SW480 (cell line): ENCODE measurements at places on chromosomes 2 and 18.
A peak's percentile ranks its signal among the peaks of the same experiment; 100 is the strongest.

DNA sequence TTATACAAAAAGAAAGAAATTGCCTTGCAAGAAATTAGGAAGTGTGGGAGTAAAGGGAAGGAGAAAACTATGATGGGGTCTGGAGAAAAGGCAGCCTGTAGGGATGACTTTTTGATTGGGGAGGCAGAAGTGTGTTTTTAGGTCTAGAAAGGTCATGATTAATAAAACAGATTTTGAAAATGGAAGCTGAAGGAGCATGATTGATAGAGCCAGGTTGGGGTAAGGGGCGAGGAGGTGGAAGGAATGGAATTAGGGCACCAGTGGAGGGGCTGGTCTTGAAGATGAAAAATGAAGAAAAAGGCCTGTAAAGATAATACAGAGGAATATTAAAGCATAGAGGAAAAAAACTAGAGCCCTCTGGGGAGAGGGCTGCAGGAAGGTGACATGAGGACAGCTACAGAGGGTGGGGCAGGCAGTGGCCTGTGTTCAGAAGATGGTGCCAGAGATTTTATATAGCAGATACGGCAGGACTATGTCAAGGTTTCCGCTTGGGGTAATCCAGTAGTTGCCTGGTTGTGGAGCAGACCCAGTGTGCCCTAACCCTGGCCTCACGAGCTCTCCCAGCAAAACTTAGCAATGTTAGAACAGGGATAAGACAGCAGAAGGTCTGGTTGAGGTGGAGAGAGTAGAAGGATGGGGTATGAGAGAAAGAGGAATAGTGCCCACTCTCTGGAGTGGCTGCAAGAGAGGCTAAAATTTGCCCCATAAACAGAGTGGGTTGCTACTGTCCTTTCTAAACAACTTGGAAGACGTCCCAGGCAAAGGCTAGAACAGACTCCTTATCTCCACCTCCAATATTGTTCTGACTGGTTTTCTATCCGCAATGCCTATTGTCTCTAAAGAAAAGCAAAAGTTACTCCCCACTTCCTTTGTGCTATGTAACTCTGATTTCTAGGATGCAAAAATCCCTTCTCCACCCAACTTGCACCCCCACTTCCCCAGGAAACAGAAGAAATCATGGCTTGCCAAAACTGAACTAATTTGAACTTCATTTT is 287.3 kb downstream of the AGPS start:
- DNase-seq, result no peak

GRCh38 chr18:1658908-1659566 is 754.4 kb downstream of the ADCYAP1 start:
- DNase-seq, result no peak

- DNase-seq, result no peak
Measured at GRCh38 chr2:15937105-15937881, 3.1 kb upstream of the MYCN start.

DNA sequence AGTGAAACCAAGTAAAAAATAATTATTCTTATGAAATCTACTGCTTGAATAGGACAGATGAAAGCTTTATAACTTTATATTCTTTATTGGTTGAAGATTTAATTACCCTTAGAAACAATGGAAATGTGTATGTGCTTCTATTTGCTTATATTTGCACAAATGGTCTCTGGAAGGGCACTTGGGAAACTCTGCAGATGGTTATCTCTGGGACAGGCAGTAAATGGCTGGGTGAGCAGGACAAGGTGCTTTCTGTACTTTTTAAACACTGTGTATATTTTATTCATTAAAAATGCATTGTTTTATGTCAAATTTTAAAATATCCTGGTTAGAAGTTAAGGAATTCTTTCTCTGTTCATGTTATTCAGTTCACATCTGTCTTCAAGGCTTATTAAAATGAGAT is 131.1 kb downstream of the LRRTM4 start:
- DNase-seq, result no peak

DNA sequence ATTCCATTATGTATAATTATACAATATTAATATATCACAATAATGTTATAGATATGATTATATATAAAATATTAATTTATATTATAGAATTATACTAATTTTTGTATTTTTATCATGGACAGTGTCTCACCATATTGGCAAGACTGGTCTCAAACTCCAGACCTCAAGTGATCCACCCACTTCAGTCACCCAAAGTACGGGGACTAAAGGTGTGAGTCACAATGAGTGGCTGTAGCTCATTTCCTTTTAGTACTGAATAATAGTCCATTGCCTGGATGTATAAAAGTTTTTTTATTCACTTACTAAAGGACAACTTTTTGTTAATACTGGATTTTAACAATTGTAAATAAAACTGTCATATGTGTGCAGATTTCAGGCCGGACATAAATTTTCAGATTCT is 417.6 kb upstream of the LINC00305 start:
- no peak for DNase-seq

DNA sequence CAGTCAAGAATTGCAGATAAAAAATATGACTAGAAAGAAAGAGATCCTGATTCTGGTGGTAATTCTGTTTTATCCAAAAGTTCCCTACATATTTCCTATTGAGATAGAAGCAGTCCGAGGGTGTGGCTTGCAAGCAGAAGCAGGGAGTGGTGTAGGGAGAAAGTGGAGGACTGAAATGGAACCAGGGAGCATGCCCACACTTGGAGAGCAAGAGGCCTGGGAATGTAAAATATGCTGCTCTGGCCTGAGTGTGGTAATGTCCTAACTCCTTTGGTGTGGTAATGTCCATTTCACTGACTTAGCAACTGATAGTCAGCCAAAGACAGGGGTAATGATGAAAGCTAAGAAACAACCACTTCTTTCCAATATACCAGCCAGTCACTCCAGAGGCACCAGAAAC is 30.1 kb upstream of the FMNL2 start:
- no peak for DNase-seq

DNA sequence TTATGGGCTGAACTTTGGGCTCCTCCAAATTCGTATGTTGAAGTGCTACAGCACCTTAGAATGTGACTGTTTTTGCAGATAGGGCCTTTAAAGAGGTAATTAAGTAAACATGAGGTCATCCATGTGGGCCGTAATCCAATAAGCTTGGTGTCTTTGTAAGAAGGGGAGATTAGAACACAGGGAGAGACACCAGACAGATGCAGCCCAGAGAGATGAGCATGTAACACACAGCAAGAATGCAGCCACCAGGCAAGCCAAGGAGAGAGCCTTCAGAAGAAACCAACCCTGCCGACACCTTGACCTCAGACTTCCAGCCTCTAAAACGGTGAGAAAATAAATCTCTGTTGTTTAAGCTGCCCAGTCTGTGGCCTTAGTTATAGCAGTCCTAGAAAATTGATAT is 74.3 kb downstream of the HRH4 start:
- DNase-seq, result no peak

DNA sequence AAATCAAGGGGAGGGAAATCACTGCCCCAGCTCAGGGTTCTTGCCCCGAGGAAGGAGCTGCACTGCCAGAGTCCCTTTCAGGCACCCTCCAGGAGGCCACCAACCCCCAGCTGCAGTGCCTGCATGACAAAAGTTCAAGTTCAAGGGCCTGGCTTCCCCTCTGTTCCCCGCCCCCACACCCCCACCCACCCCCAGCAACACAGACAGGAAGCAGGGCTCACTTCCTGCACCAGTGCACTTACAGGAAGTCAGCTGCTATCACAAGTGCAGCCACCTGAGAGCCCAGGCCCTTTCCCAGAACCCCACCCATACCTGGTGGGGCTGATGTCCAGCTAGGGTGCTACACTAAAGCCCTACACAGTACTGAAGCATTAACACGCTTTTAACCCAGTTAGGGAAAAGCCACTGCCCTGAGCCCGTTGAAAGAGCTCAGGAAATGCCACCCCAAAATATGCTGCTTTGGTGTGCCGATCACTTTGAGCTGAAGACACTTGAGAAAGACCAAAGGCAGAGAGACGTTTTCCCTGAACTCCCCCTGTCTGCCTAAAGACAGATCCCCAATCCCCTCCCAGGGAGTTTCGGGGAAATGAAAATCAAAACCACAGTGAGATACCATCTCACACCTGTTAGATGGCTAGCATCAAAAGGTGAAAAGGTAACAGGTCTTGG is 109.9 kb upstream of the CAB39 start:
- no peak for DNase-seq

DNA sequence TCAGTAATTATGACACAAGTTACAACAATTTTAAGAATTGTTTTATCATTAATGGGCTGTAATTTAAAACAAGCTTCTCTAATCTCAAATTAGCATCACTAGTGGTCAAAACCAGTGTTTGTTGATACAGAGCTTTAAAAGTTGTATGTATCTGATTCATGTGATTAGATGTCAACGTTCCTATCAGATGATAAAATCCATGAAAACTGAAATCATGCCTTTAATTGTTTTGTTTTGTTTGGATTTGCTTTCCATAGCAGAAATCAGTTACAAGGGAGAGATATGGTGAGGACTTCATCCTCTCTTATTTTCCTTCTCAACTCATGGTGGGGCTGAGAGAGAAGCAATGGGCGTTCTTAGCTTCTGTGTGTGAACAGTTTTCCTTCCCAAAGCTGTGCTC is 469.6 kb downstream of the PID1 start:
- DNase-seq, result no peak

- DNase-seq, result no peak
Measured at GRCh38 chr2:130756053-130756873, 923 bp downstream of the AMER3 start.

DNA sequence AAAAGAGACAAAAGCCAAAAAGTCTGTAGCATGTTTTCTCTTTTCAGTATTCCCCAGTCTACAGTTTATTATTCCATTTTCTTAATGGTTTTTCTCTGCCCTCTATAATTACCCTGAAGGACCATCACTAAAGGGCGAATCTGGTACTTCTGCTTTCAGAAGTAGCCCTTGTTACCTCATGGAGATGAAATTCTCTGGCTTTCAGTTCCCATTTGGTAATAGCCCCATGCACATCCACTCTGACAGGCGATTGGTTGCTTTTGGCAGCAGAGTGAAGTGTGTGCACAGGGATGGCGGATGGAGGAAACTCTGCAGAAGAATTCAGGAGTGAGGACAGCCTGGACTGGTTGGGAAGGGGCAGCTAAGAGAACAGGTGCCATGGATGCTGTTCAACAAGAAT is 66.3 kb upstream of the NABP1 start:
- DNase-seq, result no peak

DNA sequence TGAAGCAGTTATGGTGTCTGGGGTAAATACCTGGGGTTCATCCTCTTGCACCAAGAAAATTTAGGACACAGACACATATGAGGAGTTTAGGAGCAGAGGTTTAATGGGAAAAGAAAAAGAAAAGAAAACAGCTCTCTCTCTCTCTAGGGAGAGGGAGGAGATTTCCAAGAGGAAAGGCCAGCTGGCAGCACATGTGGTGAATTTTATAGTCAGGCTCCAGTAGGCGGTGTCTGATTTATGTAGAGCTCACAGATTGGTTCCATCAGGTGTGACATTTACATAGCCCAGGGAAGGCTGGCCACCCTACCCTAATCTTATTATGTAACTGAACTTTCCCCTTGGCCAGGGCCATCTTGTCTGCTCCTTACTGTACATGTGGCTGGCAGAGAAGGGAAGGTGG is 297.5 kb upstream of the RGPD4 start:
- DNase-seq, result peak; percentile 75

- DNase-seq, result peak; percentile 66
Measured at GRCh38 chr2:170525566-170525900, 189.6 kb upstream of the SP5 start.

DNA sequence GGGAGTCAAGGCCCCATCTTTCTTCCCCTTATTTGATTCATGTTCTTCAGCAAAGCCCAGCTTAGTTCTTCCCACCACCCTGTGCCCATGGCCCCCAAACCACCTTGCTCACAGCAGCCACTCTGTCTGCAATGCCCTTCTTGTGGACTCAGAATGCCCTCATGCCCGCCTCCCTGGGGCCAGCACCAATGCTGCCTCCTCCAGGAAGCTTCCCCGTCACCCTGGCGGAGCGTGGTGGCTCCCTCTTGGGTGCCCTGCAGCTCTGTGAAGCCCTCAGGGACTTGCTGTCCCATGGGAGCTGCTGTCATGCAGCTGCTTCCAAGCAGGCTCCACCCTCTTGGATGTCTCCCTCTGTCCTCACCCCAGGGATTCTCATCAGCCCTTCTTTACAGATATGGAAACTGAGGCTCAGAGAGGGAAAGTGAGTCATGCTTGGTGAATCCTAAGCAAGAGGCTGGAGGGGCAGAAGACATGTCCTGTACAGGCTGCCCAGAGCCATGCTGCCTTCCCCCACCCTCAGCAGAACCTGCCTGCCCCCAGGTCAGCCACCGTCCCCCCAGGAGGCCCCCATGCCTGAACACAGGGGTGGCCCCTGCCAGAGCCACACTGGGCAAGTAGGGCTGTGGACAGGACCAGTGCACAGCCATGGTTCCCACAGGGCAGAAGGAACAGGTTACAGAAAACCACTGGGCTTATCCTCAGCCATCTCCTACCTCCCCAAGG is 11.8 kb upstream of the DUSP2 start:
- no peak for DNase-seq

DNA sequence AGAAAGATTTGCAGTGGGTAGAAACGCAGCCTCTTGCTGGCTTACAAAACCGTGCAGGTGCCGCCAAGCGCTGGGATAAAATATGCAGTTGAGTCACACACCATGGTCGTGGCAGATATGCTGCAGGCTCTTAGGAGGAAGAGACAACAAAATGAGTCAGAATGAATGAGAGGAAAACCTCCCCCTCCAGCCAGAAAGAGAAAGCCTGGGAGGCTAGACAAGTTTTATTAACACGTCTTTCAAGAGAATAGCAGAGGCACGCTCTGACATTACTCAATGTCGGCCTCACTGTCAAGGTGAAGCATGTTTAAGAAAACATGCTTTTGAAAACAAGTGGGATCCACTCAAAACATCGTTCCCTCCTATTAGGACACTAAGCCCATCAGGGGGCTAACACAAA is 37.1 kb upstream of the ZCCHC2 start:
- DNase-seq, result peak; percentile 21

GRCh38 chr18:55073116-55073515 is 113.9 kb upstream of the CCDC68 start:
- no peak for DNase-seq

GRCh38 chr18:51025512-51025911 is 4.5 kb upstream of the SMAD4 start:
- no peak for DNase-seq

GRCh38 chr2:46126571-46126970 is 170.6 kb upstream of the EPAS1 start:
- DNase-seq, result no peak

DNA sequence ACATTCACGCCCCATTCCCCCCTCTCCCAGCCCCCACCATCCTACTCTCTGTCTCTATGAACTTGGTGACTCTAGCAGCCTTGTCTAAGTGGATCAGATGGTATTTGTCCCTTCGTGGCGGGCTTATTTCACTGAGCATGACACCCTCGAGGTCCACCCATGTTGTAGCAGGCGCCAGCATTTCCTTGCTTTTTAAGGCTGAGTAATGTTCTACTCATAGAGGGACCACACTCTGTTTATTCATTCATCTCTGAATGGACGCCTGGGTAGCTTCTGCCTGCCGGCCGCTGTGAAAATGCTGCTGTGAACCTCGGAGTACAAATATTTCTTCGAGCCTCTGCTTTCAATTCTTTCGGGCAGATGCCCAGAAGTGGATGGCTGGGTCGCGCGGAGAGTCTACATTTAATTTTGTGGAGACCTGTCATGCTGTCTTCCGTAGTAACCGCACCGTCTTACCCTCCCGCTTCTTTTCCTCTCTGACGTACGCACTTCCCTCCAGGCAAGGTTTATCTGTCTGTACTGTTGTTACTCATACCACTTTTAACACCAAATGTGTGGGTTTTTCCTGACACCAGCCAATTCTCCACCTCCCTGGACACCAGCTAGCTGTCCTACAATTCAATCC is 5.6 kb downstream of the CROCC2 start:
- no peak for DNase-seq

GRCh38 chr2:213149294-213149875 is 2.0 kb downstream of the IKZF2 start:
- no peak for DNase-seq

GRCh38 chr2:241762321-241762932 is 14.2 kb upstream of the GAL3ST2 start:
- peak; percentile 20 for DNase-seq
